Nucleus accumbens (tissue), 56 donors: ENCODE measurements at places on chromosomes 7 and 10.

GRCh38 chr7:101094791-101095375 is 9.6 kb downstream of the TRIM56 start:
- DNase-seq = peak; percentile 2

GRCh38 chr7:80858141-80858903 is 60.5 kb downstream of the SEMA3C start:
- no peak for DNase-seq

DNA sequence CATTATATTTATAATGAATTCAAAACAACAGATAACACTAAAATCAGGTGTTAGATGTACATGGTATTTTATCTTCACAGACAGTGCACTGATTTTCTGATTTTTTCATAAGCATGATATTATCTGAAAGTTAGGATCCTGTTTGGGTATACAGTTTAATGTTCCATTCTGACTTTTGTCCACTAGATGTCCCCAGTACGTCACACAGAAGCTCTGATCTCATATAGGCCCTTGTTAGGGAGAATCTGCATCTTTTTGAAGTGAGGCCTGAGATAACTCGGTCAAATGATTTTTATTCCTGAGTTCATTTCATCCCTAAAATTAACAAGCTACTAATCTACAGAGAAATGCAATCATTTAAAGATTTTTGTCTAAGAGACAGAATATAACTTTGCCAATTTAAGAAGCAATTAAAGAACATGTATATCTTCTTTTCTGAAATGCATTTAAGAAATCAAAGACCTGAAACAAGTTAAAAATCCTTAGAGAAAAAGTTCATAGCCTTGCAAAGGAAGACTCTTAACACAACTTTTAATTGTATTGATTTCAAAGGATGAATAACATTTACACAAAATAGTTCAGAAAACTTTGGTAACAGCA is 72.0 kb upstream of the TES start:
- DNase-seq = no peak

- DNase-seq = no peak
Measured at GRCh38 chr7:26782501-26782900, 81.9 kb downstream of the SKAP2 start.

DNA sequence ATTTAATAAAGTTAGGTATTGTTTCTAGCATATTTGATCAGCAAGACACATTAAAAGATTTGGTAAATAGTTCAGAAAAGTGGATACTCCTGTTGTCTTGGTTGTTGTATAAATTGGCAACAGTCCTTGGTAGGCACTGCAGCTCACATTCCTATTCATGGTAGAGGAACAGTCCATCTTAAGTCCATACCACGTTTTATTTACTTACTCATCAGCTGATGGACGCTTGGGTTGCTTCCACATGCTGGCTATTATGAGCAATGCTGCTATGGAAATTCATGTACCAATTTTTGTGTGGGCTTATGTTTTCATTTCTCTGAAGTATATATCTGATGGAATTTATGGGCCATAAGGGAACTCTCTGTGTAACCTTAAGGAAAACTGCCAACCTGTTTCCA is 43.3 kb downstream of the C10orf120 start:
- DNase-seq = no peak

- no peak for DNase-seq
Measured at GRCh38 chr7:22868509-22868908, 45.9 kb upstream of the TOMM7 start.

DNA sequence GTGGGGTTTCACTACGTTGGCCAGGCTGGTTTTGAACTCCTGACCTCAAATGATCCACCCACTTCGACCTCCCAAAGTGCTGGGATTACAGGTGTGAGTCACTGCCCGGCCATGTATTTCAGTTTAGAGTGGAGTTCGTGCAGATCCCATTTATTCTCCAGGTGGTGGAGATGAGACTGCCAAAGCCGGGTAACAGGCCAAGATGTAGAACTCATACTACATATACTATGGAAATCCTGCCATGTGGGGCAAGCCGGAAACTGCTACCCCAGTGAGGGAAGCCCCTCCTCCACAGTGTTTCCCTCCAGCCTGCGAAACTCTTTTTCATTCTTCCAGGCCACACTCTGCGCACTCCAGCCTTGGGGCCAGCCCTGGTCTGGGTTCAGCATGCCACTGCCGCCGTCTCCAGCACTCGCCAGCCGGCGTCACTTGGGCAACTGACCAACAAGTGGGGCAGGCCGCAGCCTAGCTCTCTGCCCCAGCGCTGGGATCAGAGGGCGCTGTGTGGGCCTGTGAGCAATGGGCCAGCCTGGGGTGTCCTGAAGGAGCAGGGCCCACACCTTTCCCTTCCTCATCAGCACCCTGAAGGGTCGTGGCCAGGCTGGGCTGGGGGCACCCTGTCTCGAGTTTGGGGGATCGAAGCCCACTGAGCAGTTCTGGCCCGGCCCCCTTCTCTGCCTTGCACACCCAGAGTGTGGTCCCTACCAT is 122.0 kb downstream of the TRRAP start:
- DNase-seq = no peak

DNA sequence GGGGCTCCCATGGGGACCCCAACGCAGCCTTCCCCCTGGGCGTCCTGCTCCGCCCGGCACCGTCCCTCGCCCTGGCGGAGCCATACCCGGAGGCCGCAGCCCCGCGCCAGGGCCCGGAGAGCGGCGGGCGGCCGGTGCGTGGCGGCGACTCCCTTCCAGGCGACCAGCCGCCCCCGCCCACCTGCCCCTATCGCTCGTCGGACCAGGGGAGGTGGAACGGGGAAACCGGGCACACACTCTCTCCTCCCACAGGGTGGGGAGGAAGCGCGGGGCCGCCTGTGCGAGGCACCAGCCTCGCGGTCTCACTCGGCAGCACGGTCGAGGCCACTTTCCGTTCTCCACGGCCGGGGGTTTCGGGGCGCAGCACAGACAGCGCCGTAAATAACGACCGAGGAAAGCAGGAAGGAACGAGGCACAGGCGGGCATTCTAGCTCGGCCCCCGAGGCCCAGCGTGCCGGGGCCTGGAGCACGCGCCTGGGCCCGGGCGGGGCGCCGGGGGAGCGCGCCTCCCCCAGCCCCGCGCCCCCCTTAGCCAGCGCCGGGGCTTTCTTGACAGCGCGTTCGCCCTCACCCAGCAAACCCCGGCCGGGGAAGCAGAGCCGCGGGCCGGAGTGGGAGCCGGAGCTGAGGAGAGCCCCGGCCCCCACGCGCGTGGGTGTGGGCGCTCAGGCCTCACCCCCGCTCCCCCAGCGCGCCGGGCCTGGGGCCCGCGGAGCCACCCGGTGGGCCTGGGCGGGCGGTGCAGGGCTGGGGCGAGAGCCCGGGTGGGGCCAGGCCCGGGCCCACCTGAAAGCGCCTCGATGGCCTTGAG is 936 bp downstream of the IGF2BP3 start:
- no peak for DNase-seq

DNA sequence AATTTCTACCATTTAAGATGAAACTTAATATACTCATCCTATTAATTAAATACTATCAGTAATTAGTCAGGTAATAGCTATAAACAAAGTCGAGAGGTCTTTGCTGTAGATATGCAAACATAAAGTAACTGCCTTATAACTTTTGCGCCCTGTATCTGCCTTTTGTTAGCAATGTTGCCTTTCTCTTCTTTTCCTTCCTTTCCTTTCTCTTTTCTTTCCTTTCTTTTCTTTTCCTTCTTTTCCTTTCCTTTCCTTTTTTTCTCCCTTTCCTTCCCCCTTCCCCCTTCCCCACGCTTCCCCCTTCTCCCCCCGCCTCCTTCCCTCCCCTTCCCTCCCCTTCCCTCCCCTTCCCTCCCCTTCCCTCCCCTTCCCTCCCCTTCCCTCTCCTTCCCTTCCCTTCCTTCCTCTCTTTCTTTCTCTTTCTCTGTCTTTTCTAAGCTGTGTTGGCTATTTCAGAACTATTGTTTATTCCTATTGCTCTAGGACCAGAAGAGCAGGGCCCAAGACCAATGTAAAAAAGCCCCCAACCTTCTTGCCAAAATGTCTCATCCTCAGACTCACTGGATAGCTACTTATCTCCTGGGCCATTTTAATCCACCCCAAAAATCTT is 65.3 kb upstream of the DKK1 start:
- no peak for DNase-seq

DNA sequence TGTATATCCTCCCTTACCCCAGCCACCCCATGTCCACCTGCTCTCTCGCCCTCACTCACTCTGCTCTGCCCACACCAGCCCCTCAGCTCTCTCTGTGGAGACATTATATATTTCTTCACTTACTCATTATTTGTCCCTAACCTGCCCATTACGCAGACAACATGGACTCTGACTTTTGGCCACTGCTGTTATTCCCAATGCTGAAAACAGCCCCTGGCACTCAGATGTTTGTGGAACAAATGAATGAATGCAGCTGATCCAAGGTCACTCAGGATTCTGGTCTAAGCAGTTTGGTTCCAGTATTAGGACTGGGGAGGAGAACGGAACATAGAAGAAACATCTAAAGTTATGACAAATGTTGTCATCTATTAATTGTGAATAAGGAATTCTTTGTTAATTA is 26.7 kb downstream of the GNA12 start:
- no peak for DNase-seq

GRCh38 chr7:113204415-113204814 is 86.1 kb upstream of the SMIM30 start:
- no peak for DNase-seq

DNA sequence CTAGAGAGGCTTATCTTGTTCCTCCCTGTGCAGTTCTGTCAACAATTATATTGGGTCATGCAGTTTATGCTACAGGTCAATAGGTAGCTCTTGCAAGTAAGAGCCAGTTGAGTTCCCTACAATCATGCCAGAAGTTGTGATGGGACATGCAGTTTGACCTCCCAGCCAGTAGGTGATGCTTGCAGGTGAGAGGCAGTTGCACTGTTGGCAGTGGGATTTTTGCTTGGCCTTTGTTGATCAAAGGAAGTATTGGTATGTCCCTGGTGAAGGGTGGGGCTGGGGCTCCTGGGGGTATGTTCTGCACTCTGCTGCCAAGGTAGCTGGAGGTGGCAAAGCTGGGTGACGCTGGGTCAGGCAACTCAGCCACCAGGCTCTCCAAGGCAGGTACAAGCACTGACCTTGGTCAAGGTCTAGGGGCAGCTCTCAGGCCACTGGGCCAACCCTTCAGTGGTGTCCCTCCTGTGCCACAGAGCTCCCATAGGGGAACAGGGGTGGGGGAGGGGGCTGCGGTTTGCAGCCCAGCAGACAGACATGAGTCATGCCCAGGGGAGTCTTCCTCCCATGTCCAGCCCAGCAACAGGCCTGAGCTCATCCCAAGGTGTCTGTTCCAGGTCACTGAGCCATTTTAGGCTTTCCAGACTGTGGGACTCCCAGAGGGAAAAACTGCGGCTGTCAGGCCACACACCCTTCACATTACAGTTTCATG is 43.3 kb downstream of the MEOX2 start:
- DNase-seq = no peak

GRCh38 chr7:36208997-36209813 is 56.2 kb downstream of the EEPD1 start:
- no peak for DNase-seq

DNA sequence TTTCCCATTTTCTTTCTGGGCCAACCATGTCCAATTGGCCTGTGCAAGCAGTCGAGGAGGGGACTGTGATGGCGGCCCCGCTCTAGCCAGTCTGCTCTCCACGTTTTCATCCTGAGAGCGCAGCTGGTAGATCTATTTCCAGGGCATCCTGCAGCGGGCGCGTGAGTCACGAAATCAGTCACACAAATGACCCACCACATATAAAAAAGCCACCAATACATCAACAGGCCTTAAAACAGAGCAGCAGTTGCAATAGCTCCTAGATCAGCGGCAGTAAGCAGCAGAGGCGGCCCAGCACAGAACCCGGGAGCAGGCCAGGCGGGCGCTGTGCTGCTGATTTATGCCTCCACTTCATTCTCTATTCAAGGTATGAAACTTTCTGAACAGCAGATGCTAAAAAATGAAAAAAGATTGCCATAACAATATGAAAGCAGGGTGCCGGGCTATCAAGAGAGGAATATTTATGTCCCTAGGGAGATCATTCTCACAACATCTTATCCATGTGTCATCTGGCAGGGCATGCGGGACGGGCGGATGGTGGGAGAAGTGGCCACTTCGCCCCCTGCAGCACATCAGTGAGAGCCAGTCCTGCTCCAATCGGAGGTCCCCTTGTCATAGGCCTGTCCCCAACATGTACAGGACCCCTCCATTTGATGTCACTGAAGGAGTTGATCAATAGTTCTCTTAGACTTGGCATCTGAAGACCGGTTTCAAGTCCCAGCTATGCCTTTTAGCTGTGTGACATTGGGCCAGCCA is 98.0 kb upstream of the GPR26 start:
- DNase-seq = no peak

DNA sequence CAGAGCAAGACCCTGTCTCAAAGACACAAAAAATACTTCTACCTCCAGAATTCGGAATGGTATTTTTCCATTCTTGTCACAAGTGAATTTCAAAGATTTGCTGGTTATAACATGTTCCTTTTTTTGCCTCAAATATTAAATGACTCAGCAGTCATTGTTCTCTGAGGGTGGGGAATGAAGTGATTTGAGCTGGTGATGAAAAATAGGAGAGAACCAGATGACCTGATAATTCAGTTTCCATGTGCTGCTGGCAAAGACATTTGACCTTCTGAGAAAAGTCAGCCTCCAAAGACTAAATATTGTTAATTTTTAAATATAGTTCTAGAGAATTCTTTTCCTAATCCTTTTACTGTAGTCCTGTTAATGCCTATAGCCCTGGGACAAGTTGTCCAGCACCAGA is 78.9 kb downstream of the CACNB2 start:
- DNase-seq = no peak

DNA sequence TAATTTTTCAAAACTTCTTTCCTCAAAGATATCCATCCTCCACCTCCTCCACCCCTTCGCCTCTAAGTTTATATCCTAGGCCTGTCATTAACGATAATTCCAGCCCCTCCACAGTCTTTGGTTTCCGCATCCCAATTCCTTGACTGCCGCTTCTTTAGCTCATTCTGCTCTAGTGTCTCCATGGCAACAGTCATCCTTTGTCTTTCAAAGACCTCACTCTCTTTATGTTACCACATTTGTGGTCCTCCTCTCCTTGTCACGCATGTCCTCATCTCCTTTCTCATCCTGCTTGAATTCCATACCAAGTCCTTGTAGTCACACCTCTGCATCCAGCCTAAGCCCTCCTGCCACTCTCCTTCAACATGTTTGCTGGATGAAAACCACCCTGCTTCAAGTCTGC is 511.2 kb upstream of the KLF6 start:
- no peak for DNase-seq

DNA sequence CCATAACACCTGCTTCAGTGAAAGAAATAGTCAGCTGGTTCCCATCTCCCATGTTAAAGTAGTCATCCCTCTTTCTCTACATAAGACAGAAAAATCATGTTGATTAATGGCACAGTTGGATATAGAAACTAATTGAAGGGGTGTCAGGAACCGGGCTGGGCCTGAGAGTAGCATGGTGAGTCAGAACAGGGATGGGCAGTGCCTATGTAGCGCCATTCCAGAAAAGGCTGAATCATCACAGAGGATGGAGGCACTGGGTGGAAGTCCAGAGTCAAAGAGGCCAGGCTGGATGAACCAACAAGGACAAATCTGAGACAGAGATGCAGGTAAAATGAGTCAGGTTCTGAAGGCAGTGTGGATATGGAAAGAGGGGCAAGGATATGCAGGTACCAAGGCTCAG is 201.2 kb downstream of the LHFPL3 start:
- no peak for DNase-seq

GRCh38 chr10:101000127-101000914 is 713 bp downstream of the LZTS2 start:
- peak; percentile 57 for DNase-seq
